IMR-90 (cell line): ENCODE measurements at places on chromosomes 2 and 18. TPM values are rescaled to one million over a fixed set of nuclear protein-coding genes. Genes with fewer than 3 reads are reported as not detected.

DNA sequence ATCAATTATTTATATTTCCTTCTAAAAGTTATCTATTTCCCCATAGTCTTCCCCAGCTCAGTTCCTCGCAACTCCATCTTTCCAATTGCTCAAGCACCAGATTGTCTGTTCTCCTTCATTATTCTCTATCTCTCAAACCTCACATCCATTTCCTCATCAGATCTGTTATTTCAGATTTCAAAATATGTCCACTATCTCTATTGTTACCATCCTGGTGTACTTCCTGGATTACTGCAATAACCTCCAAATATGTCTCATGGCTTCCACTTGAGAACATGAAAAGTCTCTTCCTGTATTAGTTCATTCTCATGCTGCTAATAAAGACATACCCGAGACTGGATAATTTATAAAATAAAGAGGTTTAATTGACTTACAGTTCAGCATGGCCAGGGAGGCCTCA is 641.7 kb upstream of the ZEB2 start:
- no peak for DNase-seq

Gene MARCHF4
- polyA plus RNA-seq = 12.0 and 12.9 TPM in 2 replicates

DNA sequence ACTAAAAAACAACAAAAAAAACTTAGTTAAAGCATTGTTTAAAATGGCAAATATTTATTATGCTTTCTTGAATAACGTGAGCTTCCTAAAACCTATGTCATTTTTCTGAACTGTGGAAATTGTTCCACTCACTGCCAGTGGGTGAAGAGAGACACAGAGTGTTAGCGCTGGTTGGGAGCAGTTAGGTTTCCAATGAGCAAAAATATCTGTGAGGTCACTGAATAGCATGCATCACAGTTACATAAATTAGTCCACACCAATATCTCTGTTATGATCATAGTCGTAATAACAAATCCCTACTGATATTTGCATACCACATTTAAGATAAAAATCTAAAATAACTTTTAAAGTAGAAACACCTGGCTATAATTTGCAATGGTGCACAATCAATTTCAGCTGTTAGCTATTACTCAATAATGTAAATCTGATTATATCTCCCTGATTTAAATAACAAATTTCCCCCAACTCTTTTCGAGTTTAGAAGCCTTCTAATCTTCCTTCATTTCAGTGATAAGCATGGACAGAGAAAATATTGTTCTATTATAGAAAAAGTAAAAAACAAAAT is 1094.0 kb upstream of the KLHL29 start:
- no peak for DNase-seq

DNA sequence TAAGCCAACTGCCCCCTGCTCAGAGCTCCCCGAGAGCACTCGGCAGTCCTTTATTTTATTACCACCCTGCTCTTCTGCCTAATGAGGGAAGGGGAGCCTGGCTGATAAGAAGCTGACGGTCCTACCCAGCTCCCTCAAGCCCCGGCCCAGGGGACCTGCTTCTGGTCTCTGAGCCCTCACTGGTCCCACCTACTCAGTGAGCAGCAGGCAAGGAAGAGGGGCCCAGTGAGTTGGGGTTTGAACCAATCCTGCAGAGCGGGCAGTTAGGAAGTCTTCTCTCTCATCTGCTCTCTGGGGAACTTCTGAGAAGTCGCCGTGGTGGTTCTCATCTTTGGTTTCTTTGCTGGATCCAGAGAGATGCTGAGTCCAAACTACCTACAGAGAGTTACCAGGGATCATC is 218.9 kb downstream of the NDUFA10 start:
- no peak for DNase-seq

DNA sequence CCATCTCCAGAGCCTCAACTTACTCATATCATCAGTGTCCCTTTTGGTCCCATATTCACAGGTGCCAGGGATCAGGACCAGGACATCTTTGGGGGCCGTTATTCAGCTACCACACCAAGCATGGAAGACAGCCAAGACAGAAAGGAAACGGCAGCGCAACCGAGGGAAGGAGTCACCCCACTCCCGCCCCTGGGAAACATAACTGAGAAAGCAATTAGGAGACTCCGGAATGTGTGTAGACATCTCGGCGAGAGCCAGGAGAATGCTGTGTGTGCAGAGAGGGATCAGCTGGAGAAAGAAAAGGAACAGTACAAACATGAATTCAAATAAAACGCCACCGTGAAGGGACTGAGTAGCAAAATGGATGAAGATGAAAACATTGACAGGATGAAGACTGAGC is 13.4 kb upstream of the BOK start:
- DNase-seq = peak; percentile 70

Gene RNF152
- 7.5 and 8.3 TPM in 2 replicates for polyA plus RNA-seq

- peak; percentile 72 for DNase-seq
These were observed 154.8 kb downstream of the ZEB2 start for GRCh38 chr2:144364944-144365738.

DNA sequence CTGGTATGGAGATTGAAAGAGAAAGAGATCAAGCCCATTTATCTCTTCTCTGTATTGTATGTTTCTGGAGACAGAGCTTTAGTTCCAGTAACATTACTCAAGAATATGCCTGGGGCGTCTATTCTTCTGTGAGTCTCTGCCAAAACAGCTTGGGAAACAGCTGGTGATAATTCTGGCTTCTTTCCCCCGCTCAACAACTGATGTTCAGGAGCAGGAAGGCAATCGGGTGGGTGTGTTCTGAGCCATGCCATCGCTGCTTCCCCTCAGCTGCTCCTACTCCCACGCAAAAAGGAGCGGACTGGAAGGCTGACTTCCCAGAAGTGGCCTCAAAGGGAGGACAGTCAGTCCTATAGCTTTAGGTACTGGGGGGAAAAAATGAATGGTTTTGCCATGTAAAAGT is 695.1 kb downstream of the PLCL1 start:
- DNase-seq = peak; percentile 22

DNA sequence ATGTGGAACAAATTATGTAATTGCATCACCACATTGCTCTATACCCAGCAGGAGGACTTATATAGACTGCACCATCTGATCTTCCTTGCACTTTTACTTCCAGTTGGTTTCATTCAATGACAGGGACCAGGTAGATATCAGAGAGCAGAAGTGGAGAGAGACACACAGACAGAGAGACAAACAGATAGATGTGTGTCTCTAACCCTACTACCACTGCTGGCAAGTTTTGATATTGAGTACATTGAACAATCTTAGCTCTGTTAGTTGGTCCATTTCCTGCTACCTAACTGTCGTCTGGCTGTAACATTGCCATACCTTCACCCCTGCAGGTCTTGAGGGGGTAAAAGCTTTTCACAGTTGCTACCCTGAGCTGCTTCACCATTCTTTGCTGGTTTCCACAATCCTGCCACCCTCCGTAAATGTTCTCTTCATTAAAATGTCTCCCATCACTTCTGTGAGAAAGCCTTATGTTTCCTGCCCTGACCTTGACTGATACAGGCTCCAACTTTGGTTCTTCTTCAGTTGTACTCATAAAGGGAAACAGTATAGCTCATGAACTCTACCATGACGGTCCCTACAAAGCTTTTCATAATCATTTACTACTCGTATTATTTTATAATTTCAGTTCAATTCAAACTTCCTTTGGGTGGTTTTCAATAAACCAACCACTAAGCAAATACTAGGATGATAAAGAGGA is 62.3 kb upstream of the ITGA4 start:
- no peak for DNase-seq

Gene EIF2AK3
- polyA plus RNA-seq = 5.3 and 7.9 TPM in 2 replicates

GRCh38 chr2:205463466-205464025 is 218.8 kb upstream of the NRP2 start:
- DNase-seq = no peak

DNA sequence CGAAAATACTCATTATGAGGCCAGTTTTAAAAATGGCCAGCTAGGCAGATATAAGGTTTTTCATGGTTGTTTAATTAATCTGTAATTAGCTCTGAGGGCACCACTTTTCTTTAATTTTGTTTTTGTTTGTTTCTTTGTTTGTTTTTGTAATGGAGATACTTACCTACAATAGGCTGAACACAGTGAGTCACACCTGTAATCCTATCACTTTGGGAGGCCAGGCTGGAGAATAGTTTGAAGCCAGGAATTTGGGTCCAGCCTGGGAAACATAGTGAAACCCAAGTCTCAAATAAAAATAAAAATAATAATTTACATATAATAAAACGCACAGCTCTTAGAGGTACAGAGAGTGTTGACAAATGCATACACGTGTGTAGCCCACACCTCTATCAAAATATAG is 56.8 kb upstream of the MSH2 start:
- no peak for DNase-seq

GRCh38 chr2:240203788-240204270 is 63.4 kb upstream of the OTOS start:
- DNase-seq = no peak

DNA sequence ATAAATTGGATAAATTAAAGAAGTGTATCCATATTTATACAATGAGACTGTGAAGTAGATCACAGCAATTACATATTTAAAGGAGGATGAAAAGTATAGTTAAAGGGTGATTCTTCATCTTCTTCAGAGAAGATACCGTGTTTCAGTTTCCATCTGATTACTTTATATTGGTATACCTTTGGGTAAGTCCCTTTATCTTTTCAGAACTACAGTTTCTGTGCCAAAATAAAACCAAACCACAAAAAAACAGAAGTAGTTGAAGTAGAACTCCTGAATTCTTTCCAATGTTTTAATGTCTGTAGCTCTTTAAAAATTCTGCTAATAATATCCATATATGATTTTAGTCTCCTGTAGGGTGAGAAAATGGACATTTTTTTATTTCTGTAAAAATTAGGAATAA is 231.2 kb upstream of the LINC00305 start:
- no peak for DNase-seq

DNA sequence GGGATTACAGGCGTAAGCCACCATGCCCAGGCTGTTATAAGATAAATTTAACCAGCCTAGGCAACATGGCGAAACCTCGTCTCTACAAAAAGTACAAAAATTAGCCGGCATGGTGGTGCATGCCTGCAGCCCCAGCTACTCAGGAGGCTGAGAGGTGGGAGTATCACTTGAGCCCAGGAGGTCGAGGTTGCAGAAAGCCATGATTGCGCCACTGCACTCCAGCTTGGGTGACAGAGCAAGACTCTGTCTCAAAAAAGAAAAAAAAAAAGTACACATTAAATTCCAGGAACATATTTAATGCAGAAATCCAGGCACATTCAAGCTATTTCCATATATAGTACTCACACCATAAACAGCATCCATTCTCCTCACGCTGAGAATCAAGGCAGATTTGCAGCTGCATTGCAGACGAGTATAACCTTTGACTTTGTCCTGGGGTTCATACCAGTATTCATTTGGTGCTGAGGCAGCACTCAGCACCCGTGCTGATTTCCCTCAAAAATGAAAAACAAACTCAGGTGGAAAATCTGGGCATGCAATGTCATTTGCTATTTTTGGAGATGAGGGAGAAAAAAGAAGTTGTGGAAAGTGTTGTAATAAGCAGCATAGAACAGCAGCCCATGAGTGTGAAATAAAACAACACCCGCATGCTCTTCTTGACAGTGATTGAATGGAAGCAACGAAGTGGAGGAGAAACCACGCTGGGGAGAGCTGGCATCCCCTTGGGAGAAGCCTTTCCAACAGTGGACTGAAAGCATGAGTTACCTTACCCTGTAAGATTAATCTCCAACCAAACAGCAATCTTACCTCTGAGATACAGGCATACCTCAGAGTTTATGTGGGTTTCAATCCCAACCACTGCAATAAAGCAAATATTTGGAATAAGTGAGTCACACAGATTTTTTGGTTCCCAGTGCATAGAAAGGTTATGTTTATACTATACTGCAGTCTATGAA is 46.8 kb upstream of the ANXA4 start:
- peak; percentile 91 for DNase-seq

- DNase-seq = peak; percentile 58
These were observed 172.0 kb downstream of the AFF3 start for GRCh38 chr2:99970292-99970868.

Gene SLC5A7
- polyA plus RNA-seq = not detected in 2 replicates

DNA sequence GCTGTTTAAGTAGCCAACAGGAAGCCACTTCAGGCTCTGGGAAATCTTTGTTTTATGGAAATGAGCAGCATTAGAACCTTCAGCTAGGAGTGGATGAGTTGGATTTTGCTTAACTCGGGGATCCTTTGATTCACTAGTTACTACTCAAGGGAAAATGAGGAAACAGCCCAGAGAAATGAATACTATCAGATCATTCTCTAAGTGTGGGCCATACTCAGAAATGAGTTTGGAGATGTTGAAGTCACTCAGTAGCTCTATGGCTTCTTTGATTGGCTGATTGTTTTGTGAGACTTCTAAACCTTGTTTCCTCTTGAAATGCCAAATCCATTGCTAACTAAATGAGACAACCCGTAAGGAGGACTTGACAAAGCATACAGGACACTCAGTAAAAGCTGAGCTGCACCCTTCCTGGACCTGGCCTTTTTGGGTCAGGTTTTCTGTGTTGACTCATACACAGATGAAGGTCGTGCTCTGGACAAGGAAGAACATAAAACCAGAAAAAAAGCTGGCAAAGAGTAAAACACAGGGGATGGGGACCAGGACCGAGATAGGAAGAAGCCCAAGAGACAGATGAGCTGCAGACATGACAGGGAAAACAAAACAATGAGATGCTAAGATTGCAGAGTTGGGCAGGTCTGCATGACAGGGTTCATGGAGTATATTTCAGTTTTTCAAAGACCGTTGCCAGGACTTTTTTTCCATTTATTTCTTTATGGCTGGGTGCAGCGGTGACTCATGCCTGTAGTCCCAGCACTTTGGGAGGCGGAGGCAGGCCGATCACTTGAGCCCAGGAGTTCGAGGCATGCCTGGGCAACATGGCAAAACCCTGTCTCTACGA is 41.6 kb downstream of the INO80C start:
- DNase-seq = peak; percentile 17

- DNase-seq = peak; percentile 81
These were observed 66.4 kb downstream of the BABAM2 start for GRCh38 chr2:27956888-27957287.

DNA sequence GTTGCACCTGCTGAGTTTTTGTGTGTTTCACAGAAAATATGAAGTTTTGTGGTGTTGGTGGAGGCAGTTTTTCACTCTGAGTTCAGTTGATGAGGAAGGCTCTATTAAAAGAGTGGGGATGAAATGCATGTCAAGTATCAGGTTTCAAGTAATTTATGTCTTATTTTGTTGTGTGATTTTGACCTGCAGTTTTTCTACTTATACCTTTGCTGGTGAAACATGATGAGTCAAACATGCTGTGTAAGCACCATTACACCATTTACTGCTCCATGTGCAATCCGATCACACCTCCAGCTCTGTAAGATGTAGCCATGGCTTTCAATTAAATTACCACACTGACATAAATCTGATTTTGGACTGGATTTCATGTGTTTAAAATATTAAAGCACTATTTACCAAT is 174.5 kb upstream of the ZEB2 start:
- DNase-seq = no peak
